ENCODE measurements at places on chromosomes 3 and 15. TPM values are rescaled to one million over a fixed set of nuclear protein-coding genes. Genes with fewer than 3 reads are reported as not detected.
A peak's percentile ranks its signal among the peaks of the same experiment; 100 is the strongest.

RETNLB gene
- total RNA-seq = 17.1 TPM

- no peak for DNase-seq
Observed at GRCh38 chr3:145089337-145089736, 1071.6 kb downstream of the PLOD2 start.

DNA sequence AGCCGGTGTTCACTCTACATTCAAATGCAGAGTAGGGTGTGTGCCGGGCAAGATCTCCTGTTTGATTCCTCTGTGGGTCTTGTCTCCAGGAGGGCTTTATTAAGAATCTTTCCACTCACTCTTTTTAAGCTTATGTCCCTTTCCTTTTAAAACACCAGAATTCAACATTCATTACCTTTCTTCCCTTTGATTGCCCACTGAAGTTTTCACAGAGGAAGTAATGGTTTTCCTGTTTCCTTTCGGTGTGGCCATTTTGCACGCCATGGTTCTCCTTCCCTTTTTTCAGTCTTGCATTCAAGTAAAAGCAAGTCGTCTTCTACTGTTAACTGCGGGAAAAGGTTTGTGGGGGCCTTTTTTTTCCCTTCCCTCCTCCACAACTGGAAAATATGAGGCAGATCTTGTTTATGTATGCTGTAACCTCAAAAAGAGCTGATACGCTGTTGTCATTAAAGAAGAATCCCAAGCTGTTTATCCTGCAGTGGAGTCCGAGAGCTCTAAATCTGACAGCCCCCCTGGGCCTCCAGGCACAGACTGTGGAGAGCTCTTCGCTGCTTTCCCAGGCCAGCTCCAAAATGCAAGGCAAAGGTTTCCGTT is 40.5 kb downstream of the FILIP1L start:
- DNase-seq = peak; percentile 33

DNA sequence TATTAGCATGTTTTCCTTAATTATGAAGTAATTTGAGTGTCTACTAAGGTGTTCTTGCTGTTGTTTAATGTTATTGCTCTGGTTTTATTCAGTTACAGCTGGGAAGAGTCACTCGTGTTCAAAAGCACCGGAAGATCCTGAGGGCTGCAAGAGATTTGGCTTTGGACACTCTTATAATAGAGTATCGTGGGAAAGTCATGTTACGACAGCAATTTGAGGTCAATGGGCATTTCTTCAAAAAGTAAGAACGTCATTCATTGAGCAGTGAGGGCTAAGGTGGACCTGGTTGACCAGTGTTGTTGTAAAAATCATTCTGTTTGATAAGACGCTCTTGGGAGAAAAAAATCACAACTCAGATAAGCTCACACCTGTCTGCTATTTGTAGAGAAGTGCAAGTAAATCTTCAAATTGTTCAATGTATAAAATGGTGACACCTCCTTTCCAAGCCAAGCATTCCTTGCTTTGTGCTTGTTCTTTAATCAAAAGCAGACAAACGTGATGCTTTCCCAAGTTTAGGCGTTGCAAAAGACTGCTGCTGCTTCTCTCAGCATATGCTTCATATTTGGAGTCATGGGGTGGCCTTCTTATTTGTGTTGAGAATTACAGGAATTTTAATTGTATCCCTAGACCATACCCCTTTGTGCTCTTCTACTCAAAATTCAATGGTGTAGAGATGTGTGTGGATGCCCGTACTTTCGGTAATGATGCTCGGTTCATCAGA is 44.2 kb downstream of the SETD5 start:
- no peak for DNase-seq

TMEM108 gene
- total RNA-seq = 1.1 TPM

GRCh38 chr15:56774356-56774755 is 41.0 kb upstream of the ZNF280D start:
- DNase-seq = no peak

STRIT1 gene
- total RNA-seq = not detected

GRCh38 chr3:127788451-127788909 is 33.8 kb downstream of the MGLL start:
- no peak for DNase-seq

GOLGA6L7 gene
- not detected for total RNA-seq

EPHA6 gene
- total RNA-seq = 24.8 TPM

- DNase-seq = no peak
Observed at GRCh38 chr3:79015854-79016253, 751.9 kb downstream of the ROBO1 start.

DNA sequence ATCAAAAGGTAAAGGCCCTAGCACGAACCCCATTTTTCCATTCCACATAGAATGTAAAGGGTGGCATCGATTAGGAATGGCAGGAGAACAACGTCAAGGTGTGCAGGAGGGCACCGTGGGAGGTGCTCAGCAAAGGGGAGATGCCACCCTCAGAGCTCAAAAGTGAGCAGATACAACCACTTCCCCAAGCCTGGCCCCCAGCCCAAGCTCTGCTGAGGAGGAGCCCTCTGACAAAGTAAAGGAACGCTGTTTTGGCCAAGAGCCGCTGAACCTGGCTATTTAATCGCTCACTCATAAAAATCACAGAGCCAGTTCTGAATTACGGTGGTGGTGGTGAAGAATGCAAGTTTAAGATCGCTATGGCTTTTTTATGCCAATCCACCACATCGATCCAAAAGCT is 12.4 kb downstream of the GNB5 start:
- DNase-seq = no peak

DNA sequence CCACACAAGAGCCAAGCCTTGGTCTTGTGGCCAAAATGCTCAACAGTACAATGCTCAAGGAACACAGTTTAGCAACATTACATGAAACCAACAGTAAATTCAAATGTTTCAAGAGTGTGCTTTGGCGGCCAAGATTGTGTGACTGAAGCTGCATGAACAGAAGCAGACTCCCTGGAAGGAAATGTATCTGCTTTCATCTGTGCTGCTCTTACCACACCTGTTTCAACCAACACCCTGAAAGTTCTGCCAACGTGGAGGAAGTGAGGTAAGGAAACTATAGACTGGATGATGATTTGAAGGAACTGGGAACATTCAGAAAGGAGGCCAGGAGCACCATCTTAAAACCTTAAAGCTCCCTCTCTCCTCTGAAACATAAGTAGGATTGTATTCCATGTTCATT is 55.7 kb downstream of the MB21D2 start:
- no peak for DNase-seq

- DNase-seq = no peak
Observed at GRCh38 chr3:57967590-57967989, 40.6 kb upstream of the FLNB start.

DNA sequence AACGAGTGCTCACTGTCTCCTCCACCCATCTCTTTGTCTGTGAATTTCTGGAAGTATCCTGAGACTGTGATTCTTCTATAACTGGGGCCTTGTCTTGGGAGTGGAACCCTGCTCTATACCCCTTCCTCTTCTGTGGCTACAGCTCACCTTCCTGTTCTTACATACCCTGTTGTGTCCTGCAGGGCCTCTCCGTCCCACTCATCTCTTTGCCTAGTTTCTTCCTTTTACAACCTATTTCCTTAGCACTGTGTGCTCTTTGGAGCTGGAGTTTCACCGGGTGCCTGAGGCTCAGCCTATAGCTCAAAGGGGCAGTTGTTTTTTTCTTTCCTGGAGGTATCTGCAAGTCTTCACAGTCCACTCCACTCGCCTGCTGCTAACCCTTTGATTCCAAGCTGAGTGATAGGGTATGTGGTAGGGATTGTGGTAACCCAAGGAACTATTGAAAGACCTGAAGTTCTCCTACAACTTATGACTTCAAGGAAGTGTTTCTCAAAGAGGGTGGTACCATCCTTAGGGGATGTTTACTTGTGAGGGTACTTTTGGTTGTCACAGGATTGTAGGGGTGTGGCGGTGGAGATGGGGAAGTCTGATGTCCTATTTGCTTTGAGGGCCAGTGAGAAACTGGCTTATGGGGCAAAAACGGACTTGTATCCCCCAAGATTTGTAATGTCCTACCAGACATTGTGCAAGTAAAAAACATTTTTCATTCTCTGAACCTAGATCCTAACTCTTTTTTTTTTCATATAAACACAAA is 66.6 kb upstream of the ARL8B start:
- no peak for DNase-seq

ANKUB1 gene
- not detected for total RNA-seq

All from mucosa of descending colon (tissue), 3 donors.